ENCODE measurements at places on chromosomes 1 and 21.

DNA sequence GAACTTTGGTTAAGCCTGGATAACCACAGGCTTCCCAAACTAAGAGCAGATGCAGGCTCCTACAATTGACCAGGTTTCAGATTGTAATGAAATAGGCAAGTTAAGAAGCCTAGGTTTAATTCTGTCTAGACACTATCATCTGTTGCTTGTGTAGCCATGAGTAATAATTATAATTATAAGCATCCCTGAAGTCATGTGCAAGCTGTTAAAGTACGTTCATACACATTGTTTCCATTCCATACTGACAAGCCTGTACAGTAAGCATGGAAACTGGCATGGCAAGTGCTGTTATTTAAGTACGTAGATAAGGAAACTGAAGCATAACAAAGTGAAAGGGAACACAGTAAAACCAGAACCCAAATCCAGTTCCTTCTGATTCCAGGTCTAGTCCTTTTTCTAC is 557.2 kb upstream of the BEND5 start:
- DNase-seq: peak; percentile 2

DNA sequence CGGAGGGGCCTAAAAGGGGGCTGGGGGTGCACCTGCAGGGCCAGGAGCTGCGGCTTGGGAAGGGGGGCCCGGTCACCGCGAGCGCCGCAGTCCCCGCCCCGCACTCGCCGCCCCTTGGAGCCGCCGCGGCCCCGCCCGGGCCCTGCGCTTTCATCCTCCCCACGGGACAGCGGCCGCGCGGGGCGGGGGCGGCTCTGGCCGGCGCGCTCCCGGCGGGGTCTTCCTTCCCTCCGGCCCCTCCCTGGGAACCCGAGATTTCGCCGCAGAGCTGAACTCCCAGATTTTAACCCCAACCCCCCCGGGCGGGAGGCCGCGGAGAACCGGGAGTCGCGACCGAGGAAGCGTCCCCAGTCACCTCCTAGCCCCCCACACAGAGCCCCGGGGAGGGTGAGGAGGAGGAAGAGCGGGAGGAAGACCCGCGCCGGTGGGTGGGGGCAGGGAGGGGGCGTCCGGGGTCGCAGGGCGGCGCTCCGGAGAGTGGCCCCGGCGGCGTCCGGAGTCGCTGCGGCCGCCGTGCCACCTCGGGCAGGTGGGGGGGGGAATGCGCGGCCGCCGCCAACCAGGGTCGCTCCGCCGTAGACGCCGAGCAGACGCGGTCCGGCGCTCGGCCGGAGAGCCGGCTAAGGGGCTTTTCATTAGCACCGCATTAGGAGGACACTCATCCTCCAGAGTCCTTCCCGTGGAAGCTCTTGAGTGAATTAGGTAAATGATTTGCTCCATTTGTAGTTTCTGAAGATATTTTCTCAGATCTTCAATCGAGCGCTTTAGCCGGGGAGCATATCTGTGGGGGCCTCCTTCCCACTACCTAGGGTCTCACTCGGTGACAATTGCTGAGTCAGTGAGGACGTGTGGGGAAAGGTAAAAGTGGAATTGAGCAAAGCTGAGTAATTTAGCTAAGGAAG is 31.6 kb upstream of the NFIA start:
- DNase-seq: no peak

DNA sequence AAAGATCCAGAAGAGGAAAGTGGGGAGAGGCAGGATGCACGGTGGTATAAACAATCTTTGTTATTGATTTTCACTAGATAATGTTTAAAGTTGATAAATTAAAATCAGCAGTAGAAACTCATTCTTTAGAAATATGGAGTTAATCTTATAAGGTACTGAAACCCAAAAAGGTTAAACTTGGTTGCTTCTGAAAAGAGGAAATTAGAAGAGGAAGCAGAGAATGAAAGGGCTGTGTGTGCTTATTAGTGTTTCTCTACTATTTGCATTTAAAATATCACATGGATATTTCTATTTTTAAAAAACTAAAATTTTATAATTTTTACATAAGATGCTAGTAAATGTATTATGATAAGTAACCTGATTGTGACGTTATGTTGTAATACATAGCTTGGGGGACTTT is 24.4 kb downstream of the C1orf141 start:
- DNase-seq: no peak

- DNase-seq: peak; percentile 62
Observed at GRCh38 chr1:62131093-62131725, 63.4 kb upstream of the L1TD1 start.

- DNase-seq: no peak
Observed at GRCh38 chr1:205521686-205522085, 17.2 kb downstream of the CDK18 start.

DNA sequence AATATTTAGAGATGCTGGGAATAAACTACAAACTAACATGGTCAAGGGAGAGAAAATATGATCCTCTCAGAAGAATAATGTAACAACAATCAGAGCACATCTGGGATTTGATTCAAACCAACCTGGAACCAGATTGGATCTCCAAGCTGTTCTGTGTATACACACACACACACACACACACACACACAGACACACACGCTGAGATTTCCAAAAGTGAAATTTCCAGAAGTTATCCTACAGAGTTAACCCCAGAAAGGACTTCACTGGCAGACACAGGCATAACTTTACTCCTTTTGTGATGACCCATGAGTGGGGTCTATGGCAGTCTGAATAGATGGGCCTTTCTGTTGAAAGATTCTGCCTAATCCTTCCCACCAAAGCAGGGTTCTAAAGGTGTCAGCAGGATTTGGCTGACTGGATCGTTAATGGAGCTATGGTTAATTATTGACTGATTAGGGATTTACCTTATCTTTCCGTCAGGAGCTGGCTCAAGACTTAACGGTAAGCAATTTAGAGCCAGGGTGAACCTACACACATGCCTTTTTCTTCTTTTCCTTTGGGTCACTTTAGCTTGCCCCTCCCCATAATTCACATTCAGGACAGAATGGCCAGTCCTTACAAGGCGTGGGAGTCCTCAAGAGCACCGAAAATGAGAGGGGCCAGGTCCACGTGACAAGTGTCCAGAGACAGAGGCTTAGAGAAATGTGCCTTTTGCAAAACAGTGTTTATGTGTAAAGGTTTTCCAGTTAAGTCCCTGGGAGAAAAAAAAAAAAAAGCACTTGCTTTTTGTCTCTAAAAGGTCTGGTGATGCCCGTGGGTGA is 10.9 kb upstream of the PROX1 start:
- no peak for DNase-seq

DNA sequence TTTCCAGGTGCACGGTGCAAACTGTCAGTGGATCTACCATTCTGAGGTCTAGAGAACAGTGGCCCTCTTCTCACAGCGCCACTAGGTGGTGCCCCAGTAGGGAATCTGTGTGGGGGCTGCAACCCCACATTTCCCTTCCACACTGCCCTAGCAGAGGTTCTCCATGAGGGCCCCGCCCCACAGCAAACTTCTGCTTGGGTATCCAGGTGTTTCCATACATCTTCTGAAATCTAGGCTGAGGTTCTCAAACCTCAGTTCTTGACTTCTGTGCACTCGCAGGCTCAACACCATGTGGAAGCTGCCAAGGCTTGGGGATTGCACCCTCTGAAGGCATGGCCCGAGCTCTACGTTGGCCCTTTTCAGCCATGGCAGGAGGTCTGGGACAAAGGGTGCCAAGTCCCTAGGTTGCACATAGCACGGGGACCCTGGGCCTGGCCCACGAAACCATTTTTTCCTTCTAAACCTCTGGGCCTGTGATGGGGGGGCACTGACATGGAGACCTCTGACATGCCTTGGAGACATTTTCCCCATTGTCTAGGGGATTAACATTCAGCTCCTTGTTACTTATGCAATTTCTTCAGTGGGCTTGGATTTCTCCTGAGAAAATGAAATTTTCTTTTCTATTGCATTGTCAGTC is 10.0 kb downstream of the HS2ST1 start:
- DNase-seq: no peak

- peak; percentile 14 for DNase-seq
Observed at GRCh38 chr1:12302798-12303447, 73.1 kb downstream of the VPS13D start.

GRCh38 chr1:199152676-199153075 is 513.8 kb downstream of the PTPRC start:
- no peak for DNase-seq

DNA sequence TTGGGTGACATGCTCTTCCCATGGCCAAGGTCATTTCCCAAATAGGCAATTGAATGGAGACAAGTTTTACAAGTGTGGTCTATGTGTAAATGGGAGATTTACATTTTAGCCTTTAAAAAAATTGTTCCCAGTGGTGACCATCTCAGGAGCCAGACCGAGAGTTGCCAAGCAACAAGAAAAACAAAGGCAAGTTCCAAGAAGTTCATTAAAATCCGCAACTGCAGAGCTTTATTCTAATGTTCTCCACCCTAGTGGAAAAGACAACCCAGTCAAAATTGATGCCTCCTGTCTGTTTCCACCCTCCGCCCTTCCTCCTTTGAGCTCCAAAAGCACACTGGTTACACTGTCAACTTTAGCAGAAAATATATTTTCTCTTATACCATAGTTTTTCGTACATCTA is 33.2 kb upstream of the CD55 start:
- DNase-seq: no peak

- DNase-seq: no peak
Observed at GRCh38 chr1:97014426-97014825, 292.8 kb downstream of the PTBP2 start.

- DNase-seq: peak; percentile 80
Observed at GRCh38 chr1:53734650-53735211, 4.2 kb downstream of the GLIS1 start.

DNA sequence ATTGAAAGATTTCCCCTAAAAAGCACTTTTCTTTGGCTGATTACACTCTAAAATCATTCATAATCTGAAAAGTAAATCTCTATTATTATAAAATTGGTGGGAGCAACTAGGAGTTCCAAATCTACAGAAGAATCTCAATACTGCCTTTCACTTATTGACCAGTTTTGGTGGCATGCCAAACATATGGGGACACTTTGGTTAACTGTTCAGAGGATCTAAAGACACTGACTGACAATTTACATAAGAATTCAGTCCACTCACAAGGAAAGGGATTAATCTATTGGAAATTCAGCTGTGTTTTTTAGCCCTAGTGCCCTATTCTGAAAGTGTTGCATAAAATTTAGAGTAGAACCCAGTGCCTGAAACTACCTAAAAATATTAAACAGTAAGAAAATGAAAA is 113.6 kb downstream of the LRRC40 start:
- DNase-seq: no peak

- DNase-seq: no peak
Observed at GRCh38 chr1:69191335-69191734, 376.4 kb upstream of the LRRC7 start.

DNA sequence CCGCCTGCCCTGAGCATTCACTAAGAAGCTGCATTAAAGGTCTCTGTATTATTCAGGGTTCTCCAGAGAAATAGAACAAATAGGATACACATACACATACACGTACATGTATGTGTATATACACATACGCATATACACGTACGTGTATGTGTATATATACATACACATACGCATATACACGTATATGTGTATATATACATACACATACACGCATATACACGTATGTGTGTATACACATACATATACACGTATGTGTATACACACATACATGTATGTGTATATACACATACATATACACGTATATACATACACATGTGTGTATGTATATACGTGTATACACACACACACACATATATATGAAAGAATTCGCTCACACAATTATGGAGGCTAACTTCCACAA is 108.9 kb upstream of the BARHL2 start:
- DNase-seq: no peak

DNA sequence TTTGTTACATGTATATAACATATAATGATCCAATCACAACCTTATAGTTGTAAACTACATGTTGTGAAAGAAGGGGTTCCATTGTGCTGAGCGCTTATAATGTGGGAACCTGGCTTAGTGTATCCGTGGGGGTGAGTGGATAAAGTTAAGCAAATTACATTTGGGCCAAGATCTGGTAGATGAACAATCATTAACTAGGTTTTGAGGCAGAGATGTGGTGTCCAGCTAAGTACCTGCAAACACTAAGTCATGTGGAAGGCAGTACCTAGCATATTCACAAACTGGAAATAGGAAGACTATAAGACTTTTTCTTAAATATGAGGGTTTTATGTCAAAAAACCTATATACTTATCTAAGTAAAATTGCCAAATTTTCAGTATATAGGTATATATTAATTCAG is 167.2 kb upstream of the PDE4B start:
- DNase-seq: no peak

DNA sequence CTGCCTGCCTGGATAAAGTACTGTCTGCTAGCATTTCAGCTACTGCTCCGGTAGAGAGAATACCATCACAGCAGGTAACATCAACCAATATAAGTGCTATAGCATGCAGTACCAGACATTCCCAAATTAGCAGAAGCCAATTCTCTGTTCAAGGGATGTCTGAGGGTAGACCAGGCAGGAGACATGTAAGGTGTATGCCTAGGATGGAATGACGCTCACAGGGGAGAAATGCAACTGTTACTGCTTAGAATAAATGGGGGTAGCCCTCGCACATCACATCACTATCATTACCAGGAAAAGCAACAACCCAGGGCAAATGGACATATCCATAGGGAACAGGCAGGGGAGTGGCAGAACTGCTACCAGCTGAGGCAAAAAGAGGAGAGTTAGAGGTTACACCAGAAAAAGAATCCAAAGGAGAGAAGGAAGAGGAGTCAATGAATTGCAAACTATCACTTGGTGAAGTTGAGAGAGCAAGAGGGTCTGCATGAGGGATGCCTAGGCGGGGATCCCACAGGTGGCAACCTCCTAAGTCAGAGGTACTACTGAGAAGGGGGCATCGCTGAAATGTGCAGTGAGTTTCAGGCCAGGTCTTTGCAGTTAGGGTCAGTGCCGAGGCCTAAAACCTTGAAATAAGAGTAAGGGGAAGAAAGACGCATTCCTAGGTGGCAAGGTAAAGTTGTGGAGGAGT is 1.1 kb downstream of the UBE2Q1 start:
- DNase-seq: no peak

DNA sequence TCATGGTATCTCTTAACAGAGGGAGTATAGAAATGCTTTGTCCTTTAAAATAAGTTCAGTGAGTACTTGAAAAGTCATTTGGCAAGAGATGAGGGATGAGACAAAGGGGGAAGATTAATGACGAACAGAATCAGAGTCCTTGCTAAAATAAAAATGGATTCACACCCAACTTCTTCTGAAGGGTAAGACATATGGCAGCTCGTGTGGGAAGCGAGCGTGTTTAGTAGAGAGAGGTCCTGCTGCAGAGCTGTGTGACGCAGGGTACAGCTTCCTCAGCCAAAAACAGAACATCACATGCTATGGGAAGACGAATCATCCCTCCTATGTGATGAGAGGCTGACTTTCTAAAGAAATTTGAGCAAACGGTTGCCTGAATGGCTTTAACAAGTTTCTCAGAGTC is 158.5 kb upstream of the LMO4 start:
- DNase-seq: no peak

GRCh38 chr1:181100015-181100905 is 11.8 kb downstream of the IER5 start:
- no peak for DNase-seq

- DNase-seq: no peak
Observed at GRCh38 chr1:229037806-229038405, 233.0 kb upstream of the RAB4A start.

DNA sequence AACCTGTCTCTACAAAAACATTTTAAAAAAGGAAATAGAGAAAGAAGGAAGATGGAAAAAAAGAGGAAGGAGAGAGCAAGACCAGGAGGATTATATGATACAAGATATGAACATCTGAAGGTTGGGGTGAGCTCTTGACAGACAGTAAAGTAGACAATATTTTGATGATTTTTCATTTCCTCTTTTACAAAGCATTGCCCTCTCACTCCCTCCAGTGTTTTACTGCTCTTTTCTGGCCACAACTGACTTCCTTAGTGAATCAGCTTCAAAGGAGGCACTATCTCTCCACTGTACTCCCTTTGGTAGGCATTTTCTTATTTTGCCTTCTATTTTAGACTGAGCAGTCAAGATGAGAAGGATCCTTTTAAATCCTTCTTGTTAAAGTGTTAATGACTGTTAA is 296.7 kb downstream of the KCTD3 start:
- DNase-seq: no peak
